LNCaP clone FGC (cell line): ENCODE measurements at places on chromosomes 1 and 21.

DNA sequence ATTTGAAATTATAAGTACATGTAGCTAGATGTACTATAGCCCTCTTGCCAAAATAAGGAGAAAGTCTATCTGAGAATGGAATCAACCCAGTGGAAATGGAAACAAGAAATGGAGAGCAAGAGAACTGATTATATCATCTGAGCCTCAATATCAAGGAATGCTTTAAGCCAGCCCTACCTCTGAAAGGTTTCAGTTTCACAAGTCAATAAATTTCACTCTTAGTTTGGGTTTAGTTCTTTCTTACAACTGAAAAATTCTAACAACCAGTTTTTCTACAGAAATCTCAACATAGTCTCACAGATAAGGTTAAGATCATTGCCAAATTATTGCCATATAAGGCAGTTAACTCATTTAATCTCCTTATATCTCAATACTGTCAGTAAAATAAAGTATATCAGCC is 80.0 kb downstream of the EPS15 start:
- DNase-seq, result no peak

DNA sequence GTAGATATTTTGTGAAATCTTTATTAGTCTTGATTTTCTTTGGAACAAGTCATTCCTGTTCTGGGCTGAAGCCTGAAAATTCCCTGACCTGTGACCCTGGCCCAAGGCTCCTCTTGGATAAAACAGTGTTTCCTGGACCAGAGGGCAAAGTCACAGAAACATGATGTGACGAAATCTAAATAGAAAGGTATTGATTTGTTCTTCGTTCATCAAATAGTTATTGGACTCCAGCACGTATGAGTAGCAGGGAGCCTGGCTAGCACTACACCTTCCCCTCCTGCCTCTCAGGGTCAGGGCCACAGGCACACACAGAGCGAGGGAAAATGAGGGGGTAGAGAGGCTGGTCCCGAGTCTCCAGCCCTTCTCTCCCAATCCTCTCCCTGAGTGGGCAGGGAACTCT is 1.7 kb upstream of the CLDN14 start:
- DNase-seq, result no peak

DNA sequence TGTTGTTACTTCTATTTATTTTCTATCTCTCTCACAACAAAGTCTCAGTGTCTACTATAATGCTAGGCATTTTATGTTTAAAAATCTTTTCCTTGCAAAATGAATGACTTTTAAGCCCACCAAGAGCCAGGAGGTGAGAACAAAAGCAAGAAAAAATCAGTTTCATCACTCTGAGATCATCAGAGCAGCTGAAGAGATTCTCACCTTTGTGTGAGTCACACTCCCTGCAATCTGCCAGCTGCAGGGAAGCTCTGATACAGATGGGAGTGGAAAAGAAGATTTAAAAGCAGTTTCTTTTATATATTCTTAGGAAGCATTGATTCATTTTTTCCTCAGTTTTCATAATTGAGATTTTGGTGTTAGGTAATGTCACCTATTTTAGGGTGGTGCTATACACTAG is 107.6 kb downstream of the LHX9 start:
- no peak for DNase-seq

- DNase-seq, result peak; percentile 51
Measured at GRCh38 chr1:32695098-32695904, 7.3 kb downstream of the SYNC start.

DNA sequence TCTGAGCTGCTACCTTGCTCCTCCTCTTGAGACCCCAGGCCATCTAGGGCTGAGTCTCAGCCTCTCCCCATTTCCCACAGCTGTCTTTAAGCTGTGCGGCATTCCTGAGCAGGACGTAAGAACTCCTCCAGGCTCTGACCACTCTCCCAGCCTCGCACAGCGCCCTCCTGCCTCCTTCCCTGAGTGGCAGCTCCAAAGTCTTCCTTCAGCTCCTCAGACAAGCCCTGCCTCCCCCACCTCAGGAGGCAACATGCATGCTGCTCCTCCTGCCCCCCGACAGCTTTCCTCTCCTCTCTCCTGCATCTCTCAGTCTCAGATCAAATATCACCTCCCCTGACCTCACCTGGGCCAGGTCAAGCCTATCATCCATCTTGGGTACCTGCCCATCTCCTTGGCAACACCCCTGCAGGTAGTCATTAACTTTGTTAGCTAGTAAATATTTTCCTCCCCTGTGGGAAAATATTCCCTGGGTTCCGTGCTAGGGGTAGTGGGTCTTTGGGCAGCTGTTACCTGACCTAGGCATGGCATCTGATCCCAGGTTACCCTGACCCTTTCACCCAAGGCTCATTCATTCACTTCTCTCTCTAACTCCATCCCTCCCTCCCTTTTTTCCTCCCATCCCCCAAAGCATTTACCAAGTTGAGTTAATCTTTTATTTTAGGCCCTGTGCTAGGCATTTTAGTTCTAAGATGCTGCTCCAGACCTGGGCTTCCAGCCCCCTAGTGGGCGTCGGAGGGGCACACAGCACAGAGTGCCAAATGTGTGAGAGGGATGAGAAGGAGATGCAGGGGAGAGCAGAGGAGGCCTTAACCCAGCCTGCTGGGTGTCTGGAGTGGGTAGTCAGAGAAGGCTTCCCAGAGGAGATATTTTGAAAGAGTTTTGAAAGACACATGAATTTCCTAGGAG is 419.9 kb downstream of the PTPRU start:
- no peak for DNase-seq

GRCh38 chr21:46324390-46325072 is 575 bp downstream of the PCNT start:
- peak; percentile 15 for DNase-seq

GRCh38 chr1:54329312-54330003 is 76.7 kb downstream of the SSBP3 start:
- no peak for DNase-seq

DNA sequence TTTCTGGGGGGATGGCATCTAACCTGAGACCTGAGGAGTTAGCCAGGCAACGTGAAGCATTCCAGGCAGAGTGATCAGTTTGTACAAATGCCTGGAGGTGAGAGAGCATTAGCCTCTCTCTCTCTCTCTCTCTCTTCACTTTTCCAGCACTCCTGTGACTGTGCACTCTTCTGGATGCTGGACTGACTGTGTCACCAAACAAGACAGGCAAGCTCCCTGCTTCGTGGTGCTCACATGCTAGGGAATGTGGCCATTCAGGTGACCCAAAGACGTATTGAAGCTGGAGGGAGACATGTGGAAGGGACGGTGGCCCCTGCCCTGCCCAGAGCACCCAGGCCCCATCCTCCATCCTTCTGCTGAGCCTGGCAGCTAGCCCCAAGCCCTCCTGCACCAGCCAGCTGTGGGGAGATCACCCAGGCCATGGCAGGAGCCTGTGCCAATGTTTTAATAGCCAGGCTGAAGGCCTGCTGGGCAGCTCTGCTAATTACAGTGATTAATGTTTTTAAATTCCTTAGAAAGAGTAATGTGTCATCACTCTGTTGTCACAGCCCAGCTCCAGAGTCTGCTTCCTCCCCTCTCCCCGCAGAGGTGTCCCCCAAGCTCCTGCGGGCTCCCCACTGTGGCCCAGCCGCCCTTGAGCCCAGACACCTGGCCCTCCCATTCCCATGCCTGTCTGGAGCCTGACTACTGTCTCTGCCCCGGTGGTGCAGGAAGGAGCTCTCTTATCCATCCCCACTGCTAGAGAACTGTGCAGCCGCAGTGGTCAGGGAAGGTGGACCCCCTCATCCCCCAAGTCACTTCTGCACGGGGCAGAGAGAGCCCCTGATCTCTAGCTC is 48.9 kb downstream of the UBIAD1 start:
- no peak for DNase-seq

GRCh38 chr1:84754386-84754703 is 64.1 kb upstream of the SSX2IP start:
- DNase-seq, result no peak

GRCh38 chr1:25874635-25875153 is 814 bp downstream of the PAQR7 start:
- DNase-seq, result no peak

- DNase-seq, result no peak
Measured at GRCh38 chr1:229280921-229281320, 10.0 kb downstream of the RAB4A start.

- peak; percentile 33 for DNase-seq
Measured at GRCh38 chr1:221832617-221833016, 90.7 kb upstream of the DUSP10 start.
